ENCODE measurements at places on chromosomes 5 and 9.
A peak's percentile ranks its signal among the peaks of the same experiment; 100 is the strongest.

GRCh38 chr9:93468763-93469456, 15.5 kb upstream of the FAM120AOS start:
- DNase-seq = no peak

DNA sequence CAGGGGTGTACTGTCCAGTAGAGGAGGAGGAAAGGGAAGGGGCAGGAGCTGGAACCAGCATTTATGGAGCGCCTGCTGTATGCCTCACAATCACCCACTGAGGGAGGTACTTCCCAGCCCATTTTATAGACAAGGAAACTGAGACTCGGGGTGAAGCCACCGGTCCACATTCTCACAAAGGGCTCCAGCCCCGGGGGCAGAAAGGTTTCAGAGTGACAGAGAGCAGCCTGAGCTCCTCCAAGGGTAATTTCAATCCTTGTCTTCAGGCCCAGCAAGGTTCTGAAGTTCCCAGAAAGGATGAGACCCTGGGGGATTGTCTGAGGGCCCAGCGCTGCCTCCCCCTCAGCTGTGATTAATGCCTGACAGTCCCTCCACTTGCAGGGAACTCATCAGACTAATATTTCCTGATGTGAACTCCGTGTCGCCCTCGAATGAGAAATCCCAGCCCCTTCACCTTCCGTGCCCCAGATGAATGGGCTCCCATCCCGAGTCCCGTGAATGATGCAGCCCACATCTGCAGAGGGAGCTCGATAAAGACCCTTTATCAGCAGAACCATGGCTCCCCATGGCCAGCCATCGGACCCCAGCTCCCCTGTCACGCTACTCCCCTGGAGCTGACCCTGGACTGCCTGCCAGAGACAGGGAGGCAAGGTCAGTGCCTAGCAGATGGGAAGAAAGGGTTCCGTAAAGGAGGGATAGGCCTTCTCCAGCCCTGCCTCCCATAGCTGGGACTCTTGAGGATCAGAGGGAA, 32.1 kb upstream of the MVB12B start:
- DNase-seq = no peak

DNA sequence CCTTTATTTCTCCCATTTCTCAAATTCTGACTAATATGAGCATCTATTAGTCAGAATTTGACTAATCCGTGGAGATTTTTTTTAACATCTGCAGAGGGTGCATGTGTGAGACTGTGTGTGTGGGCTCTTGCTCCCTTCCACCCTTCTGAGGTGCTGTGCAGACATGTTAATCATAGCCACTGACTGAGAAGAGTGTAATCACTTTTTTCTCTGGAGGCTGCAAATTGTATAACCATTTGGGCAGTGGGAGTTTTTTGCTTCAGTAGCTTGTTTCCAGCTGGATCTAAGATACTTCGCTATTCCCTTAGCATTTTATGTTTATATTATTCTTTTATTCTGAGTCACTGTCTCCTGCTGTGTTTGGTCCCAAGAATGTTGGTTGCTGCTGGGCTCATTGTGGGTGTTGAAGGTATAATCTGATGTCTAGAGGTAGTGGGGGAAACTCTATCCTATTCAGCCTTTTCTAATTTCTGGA, 66.2 kb downstream of the ARHGEF28 start:
- DNase-seq = no peak

DNA sequence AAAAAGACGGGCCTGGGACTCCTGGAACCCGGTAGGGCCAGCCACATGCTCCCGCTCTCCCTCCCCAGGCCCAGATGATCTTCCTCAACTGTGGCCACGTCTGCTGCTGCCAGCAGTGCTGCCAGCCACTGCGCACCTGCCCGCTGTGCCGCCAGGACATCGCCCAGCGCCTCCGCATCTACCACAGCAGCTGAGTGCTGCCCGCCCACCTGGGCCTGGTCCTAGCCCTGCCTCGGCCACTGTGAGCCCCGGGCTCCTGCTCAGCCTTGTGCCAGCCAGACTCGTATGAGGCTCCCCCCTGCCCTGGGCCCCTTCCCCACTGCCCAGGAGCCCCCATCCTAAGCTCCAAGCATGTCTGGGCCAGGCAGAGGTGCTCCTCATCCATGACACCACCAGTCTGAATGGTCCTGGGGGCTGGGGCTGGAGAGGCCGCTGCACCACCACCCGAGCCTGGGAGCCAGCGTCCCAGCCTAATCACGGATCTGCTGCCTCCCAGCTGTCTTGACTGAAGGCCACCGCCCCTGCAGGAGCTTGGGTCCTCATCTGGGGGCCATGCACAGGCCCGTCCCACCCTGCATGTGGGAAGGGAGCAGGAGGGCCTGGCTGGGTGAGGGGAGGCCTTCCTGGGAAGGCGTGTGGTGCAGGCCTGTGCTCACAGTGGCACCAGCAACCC, 51.5 kb downstream of the LRSAM1 start:
- DNase-seq = no peak

DNA sequence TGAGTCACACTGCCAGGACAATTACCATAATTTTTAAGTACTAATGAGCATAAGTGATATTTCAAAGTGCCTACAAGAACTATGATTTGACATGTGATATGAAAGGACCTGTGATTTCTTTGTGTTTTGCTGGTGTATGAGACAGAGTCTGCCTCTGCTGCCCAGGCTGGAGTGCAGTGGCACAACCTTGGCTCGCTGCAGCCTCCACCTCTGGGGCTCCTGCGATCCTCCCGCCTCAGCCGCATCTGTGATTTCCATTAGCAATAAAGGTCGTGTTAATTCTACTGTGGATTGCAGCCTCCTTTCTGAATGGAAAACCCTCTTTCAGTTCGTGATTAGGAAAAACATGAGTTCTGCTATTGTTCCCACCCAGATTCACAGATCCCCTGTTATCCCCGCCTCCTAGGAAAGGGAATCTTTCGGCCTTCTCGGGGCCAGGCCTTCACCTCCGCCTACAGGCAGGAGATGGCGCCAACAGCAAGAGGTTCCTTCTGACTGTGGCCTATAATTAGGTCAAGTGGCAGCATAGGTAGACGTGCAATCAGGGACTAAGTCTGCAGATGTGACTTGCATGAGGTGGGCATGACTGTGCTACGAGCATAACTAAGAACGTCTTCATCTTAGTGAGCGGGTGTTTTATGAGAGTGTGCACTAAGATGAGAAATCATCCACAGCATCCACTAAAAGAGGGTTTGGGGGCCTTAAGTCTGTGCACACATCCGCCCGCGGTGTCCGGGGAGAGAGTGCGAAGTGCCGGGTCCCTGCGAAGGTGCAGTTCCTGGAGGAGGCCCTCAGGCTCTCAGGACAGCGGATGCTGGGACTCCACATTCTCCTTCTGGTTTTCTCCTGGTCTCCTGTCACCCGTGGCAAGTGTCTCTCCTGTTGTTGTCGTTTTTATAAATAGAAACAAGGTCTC, 23.1 kb downstream of the TRIM7 start:
- no peak for DNase-seq

DNA sequence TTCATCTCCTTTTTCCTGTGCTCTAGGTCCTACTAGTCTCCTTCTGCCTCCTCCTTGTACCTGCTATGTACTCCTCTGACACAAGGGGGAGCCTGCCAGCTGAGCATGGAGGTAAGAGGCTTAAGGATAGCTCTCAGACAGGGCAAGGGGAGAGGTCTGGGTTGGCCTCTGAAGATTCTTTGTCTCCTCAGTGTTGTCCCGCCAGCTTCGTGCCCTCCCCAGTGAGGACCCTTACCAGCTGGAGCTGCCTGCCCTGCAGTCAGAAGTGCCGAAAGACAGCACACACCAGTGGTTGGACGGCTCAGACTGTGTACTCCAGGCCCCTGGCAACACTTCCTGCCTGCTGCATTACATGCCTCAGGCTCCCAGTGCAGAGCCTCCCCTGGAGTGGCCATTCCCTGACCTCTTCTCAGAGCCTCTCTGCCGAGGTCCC, 3.8 kb downstream of the CREB3 start:
- DNase-seq = peak; percentile 40

- peak; percentile 47 for DNase-seq
Measured at GRCh38 chr5:172713113-172713808, 57.7 kb downstream of the DUSP1 start.

- DNase-seq = no peak
Measured at GRCh38 chr5:97735209-97735608, 552.2 kb upstream of the RIOK2 start.

DNA sequence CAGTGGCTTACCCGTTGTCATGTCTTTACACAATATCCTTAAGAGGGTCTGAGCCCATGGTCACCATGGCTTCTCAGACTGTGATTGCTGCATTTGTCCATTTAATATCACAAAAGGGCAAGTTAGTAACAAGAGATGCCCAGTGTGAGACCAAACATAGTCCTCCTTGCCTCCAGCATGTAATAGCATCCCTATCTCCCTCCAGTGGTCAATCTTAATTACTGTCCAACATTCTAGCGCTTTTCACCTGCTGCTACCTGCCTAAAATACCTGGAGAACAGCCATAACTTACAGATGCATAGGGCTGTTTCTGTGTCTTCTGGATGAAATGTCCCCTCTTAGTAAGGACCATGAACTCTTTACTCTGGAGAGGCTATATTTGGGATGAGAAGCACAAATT, 267.2 kb upstream of the DAB2 start:
- DNase-seq = no peak

DNA sequence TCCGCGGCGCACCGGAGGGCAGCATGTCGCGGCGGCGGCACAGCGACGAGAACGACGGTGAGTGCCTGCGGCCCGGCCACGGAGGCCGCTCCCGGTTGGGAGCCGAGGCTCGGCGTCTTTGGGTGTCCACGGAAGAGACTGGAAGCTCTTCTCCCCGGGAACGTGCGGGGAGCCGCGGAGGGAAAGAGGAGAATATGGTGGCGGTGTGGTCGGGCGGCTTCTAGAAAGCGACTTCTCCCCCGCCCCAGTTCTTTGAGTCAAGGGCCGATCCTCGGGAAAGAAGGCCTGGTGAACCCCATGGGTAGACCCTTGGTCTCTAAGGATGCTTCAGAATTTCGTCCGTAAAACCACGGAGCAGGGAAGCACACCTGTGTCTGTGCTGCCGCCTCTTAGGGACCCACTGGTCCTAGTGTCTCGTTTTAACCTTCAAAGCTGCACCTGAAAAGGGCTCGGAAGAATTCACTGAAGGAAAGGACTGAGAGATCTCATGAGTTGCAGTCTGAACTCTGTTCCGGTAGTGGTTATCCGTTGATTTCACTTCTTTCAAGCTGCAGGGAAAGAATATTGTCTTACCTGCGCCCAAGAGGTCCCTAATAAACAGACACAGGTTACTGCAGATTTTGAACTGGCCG, 354 bp downstream of the NCBP1 start:
- DNase-seq = no peak

GRCh38 chr5:169280286-169280685, 20.7 kb downstream of the SLIT3 start:
- no peak for DNase-seq

All from stimulated activated CD4-positive, alpha-beta T cell treated with anti-CD3 and anti-CD28 coated beads, Interleukin-15, amount 100 ng/mL, for 1 hour (primary cell).